Stimulated activated CD8-positive, alpha-beta memory T cell treated with anti-CD3 and anti-CD28 coated beads, Interleukin-4, amount 100 ng/mL, for 1 hour (primary cell): ENCODE measurements at places on chromosomes 7 and 10.

- no peak for DNase-seq
These were observed 150.3 kb upstream of the NRP1 start for GRCh38 chr10:33484787-33485186.

DNA sequence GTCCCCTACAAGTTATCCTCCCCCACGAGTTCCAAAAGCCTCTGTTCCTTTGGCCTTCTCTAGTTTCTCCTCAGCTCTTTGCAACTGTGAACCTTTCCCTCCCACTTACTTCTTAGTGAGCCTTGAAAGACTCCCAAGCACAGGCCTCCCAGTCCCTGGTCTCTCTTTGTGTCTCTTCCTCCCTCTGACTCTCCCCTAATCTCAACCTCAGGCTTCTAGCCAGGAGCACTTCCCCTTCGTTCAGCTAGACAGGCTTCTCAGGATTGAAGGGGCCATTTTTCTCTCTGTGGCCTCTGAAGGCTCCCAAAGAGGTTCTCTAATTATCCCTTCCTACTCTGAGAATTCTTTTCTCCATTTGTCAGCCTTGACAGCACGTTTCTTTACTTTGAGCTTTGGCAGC lies 50.2 kb upstream of the PHYHIPL start:
- DNase-seq, result no peak

GRCh38 chr7:50369143-50370026 lies 64.9 kb downstream of the IKZF1 start:
- DNase-seq, result no peak

GRCh38 chr7:137935884-137936508 lies 65.9 kb downstream of the CREB3L2 start:
- no peak for DNase-seq

GRCh38 chr7:18941207-18941606 lies 176.2 kb downstream of the TWIST1 start:
- no peak for DNase-seq

- no peak for DNase-seq
These were observed 1.3 kb upstream of the C10orf67 start for GRCh38 chr10:23345861-23346260.

- no peak for DNase-seq
These were observed 56.6 kb upstream of the ANK3 start for GRCh38 chr10:60446070-60446833.

GRCh38 chr7:150370612-150371071 lies 2.0 kb downstream of the REPIN1 start:
- no peak for DNase-seq

DNA sequence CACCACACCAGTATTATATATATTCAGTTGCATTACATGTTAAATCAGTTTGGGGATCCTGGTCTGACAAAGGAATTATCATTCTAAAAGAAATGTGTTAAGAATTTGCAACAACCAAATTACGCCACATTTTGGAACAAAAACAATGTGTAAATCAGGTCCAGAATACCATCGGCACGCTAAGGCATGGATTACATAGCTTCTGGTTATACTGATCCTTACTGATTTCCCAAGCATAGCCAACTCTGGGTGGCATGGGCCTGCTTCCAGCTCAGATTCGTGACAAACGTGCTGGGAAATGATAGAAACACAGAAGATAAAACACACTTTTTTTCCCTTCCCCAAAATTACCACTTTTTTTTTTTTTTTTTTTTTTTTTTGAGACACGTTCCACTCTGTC lies 660.0 kb downstream of the SORCS1 start:
- no peak for DNase-seq
